Activated naive CD8-positive, alpha-beta T cell treated with anti-CD3 and anti-CD28 coated beads for 36 hours (primary cell): ENCODE measurements at places on chromosomes 1 and 21. TPM values are rescaled to one million over a fixed set of nuclear protein-coding genes. Genes with fewer than 3 reads are reported as not detected.

Gene PLA2G2D
- not detected for total RNA-seq

Gene HSF2BP
- 0.68 TPM for total RNA-seq

Gene HEYL
- 0.08 TPM for total RNA-seq

Gene RIMKLA
- 8.1 TPM for total RNA-seq

Gene NPHS2
- not detected for total RNA-seq

Gene EVA1C
- 10.9 TPM for total RNA-seq

Gene CCDC17
- total RNA-seq = 1.2 TPM

Gene IL22RA1
- not detected for total RNA-seq

Gene LRRC71
- not detected for total RNA-seq

Gene CRB1
- not detected for total RNA-seq

Gene RSBN1
- 15.4 TPM for total RNA-seq

Gene EXTL1
- not detected for total RNA-seq

Gene AIRE
- total RNA-seq = not detected

Gene KCNJ15
- 0.36 TPM for total RNA-seq

Gene C4BPA
- total RNA-seq = not detected

Gene NTMT2
- total RNA-seq = not detected

Gene ADAM30
- not detected for total RNA-seq

Gene VHLL
- total RNA-seq = not detected

Gene FCMR
- total RNA-seq = 45.5 TPM

Gene DNAJC28
- total RNA-seq = 0.58 TPM

Gene SNX7
- not detected for total RNA-seq

Gene CELF3
- total RNA-seq = not detected

Gene LORICRIN
- total RNA-seq = not detected

Gene CCDC181
- 0.62 TPM for total RNA-seq

Gene HNRNPCL2
- not detected for total RNA-seq

Gene ANGPTL7
- not detected for total RNA-seq

Gene SPATA17
- total RNA-seq = not detected
